CD4-positive, alpha-beta T cell treated with Interleukin-4 for 1 hour (primary cell): ENCODE measurements at places on chromosomes 1 and 21.

GRCh38 chr1:170864238-170864637 is 71.1 kb upstream of the MROH9 start:
- DNase-seq = no peak

DNA sequence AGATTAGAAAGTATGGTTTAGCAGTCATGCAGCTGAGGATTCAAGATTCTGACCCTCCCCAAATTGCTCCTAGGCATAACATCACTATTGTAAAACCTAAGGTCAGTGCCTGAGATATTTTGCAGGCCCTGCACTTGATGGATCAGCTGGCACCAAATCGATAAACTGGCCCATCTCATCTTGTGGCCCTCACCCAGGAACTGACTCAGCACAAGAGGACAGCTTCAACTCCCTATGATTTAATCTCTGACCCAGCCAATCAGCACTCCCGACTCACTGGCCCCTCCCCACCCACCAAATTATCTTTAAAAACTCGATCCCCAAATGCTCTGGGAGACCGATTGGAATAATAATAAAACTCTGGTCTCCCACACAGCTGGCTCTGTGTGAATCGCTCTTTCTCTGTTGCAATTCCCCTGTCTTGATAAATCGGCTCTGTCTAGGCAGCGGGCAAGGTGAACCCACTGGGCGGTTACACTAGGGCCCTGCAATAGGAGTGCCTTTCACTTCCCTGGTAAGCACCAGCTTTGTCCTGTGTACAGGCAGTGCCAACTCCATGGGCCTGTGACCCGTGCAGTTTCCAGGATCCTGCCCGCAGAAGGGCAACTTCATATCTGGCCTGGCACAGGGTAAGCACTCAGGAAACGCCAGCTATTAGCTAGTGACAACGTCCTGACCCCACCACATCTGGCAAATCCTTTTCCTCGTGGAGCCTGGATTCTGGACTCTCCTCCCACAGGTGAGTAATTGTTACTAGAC is 28.7 kb upstream of the SLC2A5 start:
- DNase-seq = no peak

GRCh38 chr1:4024811-4025210 is 124.7 kb upstream of the C1orf174 start:
- no peak for DNase-seq

GRCh38 chr1:220666349-220666748 is 23.8 kb upstream of the C1orf115 start:
- DNase-seq = no peak

GRCh38 chr1:62213075-62213914 is 18.6 kb downstream of the L1TD1 start:
- DNase-seq = no peak

- DNase-seq = no peak
Observed at GRCh38 chr1:213484333-213484732, 433.3 kb downstream of the RPS6KC1 start.

- no peak for DNase-seq
Observed at GRCh38 chr1:170657275-170657853, 6.6 kb upstream of the PRRX1 start.

DNA sequence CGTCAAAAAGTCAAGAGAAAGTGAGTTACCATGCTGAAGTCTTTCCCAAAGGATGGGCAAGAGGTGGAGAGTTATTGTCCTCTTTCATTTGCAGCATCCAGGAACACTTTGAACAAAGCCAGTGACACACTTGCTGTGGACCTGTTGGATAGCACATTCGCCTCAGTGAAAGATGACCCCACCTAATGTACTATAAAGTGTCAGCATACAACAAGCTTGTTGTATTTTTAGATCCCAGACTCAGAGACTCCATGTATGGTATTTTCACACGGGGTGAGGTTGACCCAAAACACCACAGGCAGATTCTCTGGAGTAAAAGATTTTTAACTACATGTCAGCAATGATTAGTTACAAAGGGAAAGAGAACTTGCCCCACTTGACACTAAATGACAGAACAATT is 273.8 kb downstream of the PTBP2 start:
- DNase-seq = no peak

GRCh38 chr1:33435096-33435820 is 4.4 kb upstream of the PHC2 start:
- DNase-seq = no peak

DNA sequence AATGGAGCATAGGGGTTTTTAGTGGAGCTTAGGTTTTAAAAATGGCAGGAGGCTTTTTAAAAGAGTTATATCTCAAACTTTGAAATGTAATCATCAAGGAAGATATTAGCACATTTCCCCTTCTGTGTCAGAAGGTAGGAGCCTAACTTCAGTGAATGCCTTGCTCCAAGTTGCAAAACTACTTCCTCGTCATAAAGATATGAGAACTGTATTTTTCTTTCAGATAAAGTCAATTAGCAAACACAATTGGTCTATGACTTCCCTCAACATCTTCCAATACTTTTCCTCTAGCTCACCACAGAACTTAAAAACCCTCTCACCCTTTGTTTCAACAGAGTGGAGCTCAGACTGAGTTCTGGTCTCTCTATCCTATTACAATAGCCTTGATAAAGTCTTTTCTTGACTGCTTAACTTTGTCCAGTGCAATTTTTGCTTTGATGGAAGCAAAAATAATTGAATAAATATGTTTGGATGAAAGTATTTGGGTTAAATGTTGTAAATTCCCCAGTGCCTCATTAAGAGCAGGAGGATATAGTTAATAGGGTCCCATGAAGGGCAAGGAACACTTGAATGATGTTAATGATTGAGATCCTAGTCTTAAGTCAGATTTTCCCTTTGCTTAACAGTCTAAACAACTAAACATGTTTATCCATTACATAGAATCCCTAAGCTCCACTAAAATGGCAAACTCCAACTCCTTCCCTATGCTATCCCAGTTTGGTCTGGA is 58.9 kb downstream of the TNFSF18 start:
- no peak for DNase-seq

DNA sequence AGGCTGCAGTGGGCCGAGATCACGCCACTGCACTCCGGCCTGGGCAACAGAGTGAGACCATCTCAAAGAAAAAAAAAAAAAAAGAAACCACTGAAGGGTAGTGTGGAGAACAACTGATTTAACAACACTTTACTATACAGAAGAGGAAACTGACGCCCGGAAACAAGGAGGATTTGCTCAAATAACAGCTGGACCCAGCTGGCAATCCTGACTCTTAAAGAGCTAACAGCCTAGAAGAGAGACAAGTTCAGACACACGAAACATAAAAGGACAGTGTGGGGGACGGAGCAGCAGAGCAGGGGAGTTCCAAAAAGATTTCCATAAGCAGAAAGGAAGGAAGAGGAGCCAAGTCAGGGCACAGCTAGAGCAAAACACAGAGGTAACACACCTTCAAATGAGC is 4.4 kb downstream of the ECHDC2 start:
- DNase-seq = no peak

- no peak for DNase-seq
Observed at GRCh38 chr1:204624631-204625216, 60.8 kb downstream of the LRRN2 start.

- peak; percentile 47 for DNase-seq
Observed at GRCh38 chr21:44865561-44866280, 7.8 kb downstream of the PTTG1IP start.

DNA sequence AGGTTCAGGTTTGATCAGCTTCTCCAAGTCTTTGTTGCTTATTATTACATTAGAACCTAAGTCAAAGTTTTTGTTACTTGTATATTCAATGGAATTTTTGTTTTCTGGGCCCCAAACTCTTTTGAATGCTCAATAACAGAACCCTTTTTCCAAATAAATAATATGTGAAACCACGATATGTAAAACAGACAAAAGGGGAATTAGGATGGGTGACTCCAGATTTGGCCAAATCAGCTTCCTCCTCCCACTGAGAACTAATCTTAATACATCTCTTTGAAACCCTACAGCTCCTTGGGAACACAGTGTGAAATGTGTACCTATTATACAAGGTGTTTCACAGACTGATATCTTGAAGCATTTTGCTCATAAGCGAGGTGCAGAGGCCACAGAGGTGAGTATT is 67.0 kb upstream of the TNFSF18 start:
- no peak for DNase-seq

- DNase-seq = no peak
Observed at GRCh38 chr1:156866249-156866909, 5.7 kb downstream of the NTRK1 start.

DNA sequence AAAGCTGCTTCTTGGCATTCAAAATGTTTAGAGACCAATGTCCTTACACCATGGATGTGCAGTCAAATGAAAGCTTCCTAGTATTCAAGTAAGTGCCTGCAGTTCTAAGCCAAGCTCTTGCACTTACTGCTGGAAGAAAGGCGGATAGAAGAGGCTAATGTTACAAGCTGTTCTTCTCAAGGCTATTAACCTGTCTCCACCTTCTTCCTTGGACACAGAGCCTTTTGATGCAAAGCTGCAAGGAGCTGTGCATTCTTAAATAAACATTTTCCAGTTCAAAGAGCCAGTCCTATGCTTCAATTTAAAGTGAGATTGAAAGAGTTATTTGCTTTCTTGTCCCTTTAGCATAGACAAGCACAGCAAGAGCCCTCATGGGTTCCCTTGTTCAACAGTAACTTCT is 167.9 kb upstream of the RUNX1 start:
- DNase-seq = no peak

GRCh38 chr21:37449302-37449937 is 82.8 kb downstream of the DYRK1A start:
- DNase-seq = no peak

DNA sequence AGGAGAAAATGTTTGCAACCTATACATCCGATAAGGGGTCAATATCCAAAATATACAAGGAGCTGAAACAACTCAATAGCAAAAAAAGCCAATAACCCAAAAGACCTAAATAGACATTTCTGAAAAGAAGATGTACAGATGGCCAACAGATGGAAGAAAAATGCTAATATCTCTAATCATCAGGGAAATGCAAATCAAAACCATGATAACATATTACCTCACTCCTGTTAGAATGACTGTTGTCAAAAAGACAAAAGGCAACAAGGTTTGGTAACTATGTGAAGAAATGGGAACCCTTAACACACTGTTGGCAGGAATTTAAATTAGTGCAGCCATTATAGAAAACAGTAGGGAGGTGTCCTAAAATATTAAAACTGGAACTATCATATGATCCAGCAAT is 74.7 kb downstream of the LEPR start:
- no peak for DNase-seq

GRCh38 chr21:42500736-42501135 is 4.7 kb upstream of the RSPH1 start:
- DNase-seq = no peak

DNA sequence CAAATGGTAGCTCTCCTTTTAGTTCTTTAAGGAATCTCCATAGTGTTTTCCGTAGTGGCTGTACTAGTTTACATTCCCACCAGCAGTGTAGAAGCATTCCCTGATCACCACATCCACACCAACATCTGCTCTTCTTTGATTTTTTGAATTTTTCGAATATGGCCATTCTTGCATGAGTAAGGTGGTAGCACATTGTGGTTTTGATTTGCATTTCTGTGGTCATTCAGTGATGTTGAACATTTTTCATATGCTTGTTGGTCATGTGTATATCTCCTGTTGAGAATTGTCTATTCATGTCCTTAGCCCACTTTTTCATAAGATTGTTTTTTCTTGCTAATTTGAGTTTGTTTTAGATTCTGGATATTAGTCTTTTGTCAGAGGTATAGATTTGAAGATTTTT is 84.6 kb upstream of the B3GALT2 start:
- no peak for DNase-seq
